ENCODE measurements at places on chromosomes 3 and 15.

DNA sequence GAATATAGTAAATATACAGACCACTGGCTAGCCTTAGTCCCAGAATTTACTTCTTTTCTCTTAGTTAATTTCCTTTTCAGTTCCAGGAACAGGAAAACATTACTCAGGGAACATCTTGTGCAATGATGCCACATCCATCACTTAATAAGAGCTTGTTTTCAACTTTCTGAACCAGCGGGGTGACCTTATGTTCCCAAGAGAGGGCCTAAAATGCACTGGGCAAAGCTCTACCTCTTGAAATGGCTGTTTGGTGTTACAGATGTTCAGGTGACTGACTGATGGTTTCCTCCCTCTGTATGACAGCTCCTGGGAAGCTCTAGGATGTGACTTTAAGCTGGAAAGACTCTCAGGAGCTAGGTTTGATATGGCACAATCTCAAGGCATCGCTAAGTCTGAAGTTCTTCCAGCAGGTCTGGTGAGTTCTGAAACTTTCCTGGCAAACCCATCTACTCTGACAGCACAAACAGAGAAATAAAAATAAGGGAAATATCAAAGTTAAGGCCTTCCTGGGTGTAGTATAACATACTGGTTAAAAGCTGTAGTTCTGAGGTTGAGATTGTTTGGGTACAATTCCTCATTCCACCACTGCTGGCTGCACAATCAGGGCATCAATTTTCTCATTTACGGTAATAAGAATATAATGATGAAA lies 98.6 kb downstream of the ZIC1 start:
- DNase-seq = no peak

DNA sequence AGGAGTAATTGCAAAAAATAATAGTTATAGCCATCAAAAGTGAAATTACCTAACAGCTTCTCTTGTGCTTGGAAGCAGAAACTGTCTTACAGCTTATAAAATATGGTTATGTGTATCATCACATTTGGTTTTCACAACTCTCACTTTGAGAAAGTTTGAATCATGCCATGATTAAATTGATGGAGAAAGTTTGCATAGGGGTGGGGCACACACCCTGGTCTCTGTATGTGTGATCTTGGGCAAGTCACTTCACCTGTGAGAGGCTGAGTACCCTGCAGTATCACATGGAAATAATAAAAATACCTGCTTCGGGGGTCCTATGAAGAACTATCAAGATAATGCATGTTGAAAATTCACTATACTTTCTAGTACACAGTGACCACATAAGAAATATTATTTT lies 471.4 kb downstream of the RAP2B start:
- DNase-seq = no peak

DNA sequence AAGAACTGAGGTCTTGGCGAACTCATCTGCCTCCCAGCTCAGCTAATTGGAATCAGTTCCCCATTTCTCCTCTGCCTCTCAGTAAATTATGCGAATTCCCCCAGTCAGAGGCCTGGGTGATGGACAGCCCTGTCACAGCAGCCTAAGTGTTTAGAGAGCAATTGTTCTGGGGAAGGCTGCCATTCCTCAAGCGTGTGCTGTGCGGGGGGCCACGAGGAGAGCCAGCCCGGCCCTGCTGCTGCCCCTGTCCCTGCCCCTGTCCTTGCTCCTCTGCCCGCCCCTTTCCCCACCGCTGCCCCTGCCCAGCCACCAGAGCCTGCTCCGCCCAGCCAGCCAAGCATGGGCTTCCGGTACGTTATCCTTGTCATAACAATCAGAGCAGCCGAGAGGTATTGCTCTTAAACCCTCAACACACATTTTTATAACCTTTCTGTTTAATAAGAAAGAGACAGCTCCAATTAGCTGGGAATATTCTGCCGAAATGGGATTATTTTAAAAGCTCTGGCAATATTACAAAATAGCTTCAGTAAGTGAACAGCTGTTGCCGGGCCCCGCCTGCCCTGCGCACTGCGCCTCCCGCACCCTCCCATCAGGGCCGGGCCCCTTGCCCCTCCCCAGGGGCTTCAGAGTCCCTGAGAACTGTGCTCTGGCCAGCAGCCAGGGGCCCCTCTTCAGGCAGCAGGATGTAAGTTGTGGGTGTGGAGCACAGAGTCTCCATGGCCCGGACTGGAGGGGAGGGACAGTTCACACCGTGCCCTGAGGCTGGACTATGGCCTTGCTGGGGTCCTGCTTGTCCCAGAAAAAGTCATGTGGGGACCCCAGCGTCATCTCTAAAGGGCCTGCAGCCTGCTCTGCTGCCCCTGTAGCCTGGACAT lies 12.4 kb upstream of the CACNA2D2 start:
- no peak for DNase-seq

DNA sequence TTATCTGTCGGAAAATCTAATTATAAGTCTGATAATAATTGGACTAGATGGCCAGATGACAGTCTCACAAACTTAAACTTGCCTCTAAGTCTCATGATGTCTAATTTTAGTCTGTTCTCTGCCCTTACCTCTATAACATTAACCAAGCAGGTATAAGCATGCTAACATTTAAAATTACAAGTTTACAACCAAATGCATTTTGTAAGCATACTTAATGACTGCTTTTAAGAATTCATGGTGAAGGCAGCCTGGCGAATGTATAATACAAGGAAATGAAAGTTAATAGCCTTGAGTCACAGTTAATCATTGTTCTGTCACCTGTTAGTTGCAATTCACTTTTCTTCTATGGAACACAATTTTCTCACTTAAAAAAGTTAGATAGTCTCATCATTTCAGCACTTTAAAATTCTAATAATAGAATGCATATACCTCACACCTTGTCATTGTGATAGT lies 16.5 kb downstream of the BCHE start:
- DNase-seq = no peak

DNA sequence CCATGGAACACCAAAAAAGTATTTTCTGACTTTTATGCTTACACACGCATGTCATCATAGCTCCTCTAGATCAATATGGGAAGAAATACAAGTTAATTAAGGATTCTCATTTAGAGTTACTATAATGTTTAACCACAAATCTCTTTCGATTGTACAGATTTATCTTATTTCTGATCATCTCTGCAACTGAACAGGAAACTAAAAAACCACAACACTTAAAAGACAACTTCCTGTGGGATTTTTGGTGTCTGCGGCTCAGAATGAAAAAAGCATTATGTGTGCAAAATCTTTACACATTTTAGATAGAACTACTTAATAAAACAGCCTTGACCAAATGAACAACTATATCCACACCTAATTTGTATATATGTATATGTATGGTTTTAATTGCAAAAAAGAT lies 3.0 kb upstream of the TJP1 start:
- DNase-seq = no peak

GRCh38 chr3:11716573-11717290 lies 73.0 kb upstream of the VGLL4 start:
- DNase-seq = no peak

DNA sequence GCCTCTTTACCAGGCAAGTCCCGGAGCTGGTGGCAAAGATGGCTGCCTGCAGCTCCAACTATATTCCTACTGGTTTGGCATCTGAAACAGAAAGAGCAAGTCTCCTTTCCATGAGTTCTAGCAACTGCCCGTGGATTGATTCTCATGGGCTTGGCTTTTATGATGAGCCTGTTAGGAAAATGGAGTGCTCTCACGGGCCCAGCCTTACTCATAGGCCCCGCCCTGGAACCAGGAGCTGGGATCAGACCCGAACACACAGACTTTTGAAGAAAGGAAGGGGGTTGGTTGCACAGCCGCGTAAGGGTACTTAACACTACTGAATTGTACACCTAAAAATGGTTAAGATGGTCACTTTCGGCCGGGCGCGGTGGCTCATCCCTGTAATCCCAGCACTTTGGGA lies 2.9 kb downstream of the NRROS start:
- DNase-seq = no peak

GRCh38 chr3:62737449-62737848 lies 137.8 kb downstream of the CADPS start:
- DNase-seq = no peak

- DNase-seq = no peak
Observed at GRCh38 chr3:131067983-131068382, 41.3 kb downstream of the NEK11 start.

DNA sequence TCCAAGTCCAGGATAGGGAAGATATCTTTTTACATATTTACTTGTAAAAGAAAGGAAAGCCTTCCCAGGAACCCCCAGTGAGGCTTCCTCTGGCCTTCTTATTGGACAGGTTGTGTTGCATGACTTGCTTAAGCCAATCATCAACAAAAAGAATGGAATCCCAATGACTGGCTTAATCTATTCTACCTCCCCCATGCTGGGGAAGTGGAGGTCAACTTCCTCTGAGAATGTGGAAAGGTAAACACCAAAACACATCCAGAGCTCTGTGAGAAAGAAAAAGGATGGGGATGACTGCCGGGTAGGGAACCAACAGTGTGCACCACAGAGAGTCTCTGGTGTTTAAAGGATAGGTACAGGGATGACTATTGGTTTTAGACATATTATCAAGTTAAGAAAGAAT lies 25.1 kb downstream of the TNIK start:
- DNase-seq = no peak

GRCh38 chr3:34024447-34025240 lies 226.2 kb downstream of the PDCD6IP start:
- DNase-seq = no peak

DNA sequence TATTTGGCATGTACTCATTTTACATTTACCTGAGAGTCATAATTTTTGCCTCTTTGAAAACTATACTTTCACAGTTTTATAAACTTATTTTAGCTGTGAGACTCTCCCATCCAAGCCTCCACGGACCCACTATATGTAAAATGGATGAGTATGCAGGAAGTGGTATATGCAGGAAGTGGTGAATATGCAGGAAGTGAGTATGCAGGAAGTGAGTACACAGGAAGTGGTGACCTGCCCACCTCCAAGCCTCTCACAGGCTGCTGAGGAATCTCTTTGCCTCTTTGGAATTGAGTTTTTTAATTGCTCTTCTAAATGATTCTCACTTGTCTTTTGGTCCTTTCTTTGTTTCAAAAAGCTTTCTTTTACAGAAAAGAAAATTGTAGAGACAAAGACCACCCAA lies 85.2 kb downstream of the KBTBD8 start:
- no peak for DNase-seq
